ENCODE measurements at places on chromosomes 16 and 17.

GRCh38 chr17:3962217-3962964 is 1.8 kb downstream of the ATP2A3 start:
- no peak for DNase-seq

DNA sequence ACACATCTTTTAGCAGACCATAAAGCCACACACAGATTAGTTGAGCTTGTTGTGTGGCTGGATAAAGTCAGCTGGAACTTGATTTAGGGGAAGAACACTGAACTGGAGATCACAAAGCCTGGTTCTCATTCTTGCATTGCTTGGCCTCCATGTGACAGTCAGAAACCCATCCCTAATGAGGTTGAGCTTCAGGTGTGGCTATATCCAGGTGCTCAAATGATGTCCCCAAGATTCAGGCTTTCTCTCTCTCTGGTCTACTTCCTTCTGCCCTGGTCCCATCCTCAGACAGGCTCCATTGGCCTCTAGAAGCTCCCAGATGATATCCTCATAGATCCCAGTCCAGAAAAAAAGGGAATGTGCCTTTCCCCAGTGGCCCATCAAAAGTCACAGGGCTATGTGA is 9.6 kb upstream of the BRD7 start:
- no peak for DNase-seq

DNA sequence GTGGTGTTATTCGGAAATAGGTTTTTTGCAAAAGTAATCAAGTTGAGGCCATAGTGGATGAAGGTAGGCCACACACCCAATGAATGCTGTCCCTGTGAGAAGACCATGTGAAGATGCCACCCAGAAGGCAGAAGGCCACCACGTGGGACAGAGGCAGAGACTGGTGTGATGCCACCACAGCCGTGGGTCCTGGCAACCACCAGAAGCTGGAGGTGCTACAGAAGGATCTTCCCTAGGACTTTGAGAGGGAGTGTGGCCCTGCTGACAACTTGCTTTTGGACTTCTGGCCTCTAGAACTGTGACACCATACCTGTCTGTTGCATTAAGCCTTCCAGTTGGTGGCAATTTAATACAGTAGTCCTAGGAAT is 49.3 kb downstream of the RMI2 start:
- DNase-seq, result no peak

DNA sequence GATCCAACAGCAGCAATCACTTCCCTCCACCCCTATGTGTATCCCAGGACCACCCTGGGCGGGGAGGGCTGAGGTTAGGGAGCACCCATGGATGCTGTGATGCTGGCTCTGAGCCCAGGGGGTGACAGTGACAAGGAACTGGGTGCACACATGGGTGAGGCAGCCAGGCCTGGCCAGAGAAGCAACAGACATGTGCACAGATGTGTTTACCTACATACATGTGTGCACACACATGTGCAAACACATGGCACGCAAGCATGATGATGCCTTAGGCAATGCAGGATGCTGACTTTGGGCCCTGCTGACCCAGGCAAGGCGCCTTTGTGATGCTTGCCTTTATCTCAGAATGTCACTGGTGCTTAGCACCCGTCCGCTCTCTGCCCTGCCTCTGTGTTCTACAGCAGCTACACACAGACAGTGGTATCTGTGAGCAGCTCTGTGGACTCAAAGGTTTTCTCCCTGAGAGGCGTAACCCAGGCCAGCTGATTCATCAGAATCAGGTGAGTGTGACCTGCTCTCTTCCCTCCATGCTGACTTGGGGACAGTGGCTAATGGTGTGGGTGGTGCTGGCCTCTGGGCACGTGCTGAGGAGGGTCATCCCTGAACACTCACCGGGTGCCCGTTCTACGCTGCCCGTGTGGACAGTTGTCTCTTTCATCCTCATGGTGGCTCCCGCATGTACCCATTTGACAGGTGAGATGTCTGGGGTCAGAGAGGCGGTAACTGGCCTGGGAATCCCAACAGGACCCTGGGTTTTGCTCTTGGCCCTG is 38.5 kb upstream of the KSR1 start:
- DNase-seq, result no peak

DNA sequence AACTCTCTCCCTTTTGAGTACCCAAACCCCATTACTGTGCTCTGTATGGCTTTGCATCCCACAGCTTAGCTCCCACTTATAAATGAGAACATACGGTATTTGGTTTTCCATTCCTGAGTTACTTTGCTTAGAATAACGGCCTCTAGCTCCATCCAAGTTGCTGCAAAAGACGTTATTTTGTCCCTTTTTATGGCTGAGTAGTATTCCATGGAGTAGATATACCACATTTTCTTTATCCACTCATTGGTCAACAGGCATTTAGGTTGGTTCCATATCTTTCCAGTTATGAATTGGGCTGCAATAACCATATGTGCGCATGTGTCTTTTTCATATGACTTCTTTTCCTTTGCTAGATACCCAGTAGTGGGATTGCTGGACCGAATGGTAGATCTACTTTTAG is 19.9 kb upstream of the SYT17 start:
- DNase-seq, result no peak

- no peak for DNase-seq
These were observed 56.4 kb downstream of the IRX5 start for GRCh38 chr16:54987081-54987480.

DNA sequence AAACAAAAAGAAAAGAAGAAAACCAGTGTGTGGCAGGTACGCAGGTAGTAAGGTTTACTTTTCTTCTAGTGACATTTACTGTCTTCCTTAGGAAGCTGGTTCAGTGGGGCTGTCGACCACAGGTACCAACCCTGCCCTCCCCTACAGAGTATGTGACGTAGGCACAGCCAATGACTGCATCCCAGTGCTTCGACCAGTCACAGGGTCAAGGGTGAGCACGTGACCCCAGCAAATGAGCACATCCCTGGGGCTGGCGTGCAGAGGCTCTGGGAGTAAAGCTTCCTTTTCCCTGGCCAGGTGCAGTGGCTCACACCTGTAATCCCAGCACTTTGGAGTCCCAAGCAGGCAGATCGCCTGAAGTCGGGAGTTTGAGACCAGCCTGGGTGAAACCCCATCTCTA is 38.9 kb upstream of the PLCG2 start:
- no peak for DNase-seq

GRCh38 chr17:65455972-65456343 is 105.5 kb downstream of the AXIN2 start:
- DNase-seq, result no peak

GRCh38 chr17:46976626-46977270 is 2.3 kb downstream of the RPRML start:
- DNase-seq, result no peak

- DNase-seq, result no peak
These were observed 725 bp upstream of the ARL5C start for GRCh38 chr17:39166437-39167335.

DNA sequence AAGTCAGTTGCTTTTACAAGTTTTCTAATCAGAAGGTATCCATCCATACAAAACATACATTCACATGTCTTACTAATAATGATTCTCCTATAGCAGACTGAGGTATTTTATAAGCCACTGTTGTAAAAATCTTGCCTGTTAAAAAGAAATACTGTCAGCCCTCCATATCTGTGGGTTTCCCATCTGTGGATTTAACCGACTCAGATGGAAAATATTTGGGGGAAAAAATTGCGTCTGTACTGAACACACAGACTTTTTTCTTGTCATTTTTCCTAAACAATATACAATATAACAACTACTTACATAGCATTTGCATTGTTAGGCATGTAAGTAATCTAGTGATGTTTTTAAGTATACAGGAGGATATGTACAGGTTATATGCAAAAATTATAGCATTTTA is 90.4 kb downstream of the PARN start:
- DNase-seq, result no peak
